ENCODE measurements at places on chromosomes 4 and X. TPM values are rescaled to one million over a fixed set of nuclear protein-coding genes. Genes with fewer than 3 reads are reported as not detected.

DNA sequence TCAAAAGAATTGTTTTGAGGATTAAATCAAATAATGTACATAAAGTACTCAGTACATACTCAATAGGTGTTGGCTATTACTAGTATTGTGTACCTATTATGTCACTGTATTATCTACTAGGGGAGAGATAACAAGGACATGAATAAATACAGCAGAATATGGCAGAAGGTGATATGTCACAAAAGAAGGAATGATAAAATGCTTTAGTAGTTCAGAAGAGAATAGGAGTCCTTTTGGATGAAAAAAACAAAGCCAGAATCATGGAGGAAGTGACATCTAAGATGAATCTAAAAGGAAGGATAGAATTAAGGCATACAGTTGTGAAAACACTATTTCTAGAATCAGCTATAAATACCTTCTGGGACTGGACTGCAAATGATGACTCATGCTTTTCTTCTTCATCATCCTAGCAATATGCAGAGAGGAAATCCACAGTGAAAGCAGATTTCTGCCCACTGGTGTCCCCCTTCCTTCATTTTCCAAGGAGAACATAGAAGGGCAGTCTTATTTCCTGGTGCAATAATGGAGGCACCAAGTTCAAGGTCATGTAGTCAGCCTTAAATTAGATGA is 98.7 kb downstream of the GLUD2 start:
- no peak overlapping the region for H3K27ac ChIP-seq
- H3K4me1 ChIP-seq, result no peaks in the 10 kb centered on the region
- no peaks in the 10 kb centered on the region for H3K36me3 ChIP-seq

- no peak overlapping the region for H3K4me3 ChIP-seq
- no peak overlapping the region for H3K27ac ChIP-seq
- no peaks in the 10 kb centered on the region for H3K36me3 ChIP-seq
- no peak for DNase-seq
- H3K27me3 ChIP-seq, result no peaks in the 10 kb centered on the region
Observed at GRCh38 chr4:45215976-45216542, 489.7 kb upstream of the GNPDA2 start.

- H3K4me3 ChIP-seq, result no peak overlapping the region
- peaks cover 10% of the 10 kb centered on the region for H3K27me3 ChIP-seq
- DNase-seq, result no peak
- no peaks in the 10 kb centered on the region for H3K4me1 ChIP-seq
Observed at GRCh38 chr4:37803348-37803973, 23.0 kb upstream of the PGM2 start.

GRCh38 chr4:169254546-169254983 is 16.2 kb downstream of the SH3RF1 start:
- H3K4me3 ChIP-seq, result peak overlapping the region; percentile 37
- H3K4me1 ChIP-seq, result peaks cover 100% of the 10 kb centered on the region
- H3K36me3 ChIP-seq, result peaks cover 12% of the 10 kb centered on the region
- DNase-seq, result no peak
- H3K27me3 ChIP-seq, result no peaks in the 10 kb centered on the region
- H3K27ac ChIP-seq, result peak overlapping the region; percentile 85

- H3K4me3 ChIP-seq, result no peak overlapping the region
- no peak for DNase-seq
- H3K4me1 ChIP-seq, result no peaks in the 10 kb centered on the region
- H3K36me3 ChIP-seq, result no peaks in the 10 kb centered on the region
- H3K27me3 ChIP-seq, result no peaks in the 10 kb centered on the region
Observed at GRCh38 chrX:20665481-20665880, 398.8 kb upstream of the RPS6KA3 start.

GRCh38 chrX:120334151-120334550 is 22.9 kb upstream of the TMEM255A start:
- H3K4me1 ChIP-seq, result no peaks in the 10 kb centered on the region
- no peaks in the 10 kb centered on the region for H3K27me3 ChIP-seq
- DNase-seq, result no peak
- no peak overlapping the region for H3K4me3 ChIP-seq

DNA sequence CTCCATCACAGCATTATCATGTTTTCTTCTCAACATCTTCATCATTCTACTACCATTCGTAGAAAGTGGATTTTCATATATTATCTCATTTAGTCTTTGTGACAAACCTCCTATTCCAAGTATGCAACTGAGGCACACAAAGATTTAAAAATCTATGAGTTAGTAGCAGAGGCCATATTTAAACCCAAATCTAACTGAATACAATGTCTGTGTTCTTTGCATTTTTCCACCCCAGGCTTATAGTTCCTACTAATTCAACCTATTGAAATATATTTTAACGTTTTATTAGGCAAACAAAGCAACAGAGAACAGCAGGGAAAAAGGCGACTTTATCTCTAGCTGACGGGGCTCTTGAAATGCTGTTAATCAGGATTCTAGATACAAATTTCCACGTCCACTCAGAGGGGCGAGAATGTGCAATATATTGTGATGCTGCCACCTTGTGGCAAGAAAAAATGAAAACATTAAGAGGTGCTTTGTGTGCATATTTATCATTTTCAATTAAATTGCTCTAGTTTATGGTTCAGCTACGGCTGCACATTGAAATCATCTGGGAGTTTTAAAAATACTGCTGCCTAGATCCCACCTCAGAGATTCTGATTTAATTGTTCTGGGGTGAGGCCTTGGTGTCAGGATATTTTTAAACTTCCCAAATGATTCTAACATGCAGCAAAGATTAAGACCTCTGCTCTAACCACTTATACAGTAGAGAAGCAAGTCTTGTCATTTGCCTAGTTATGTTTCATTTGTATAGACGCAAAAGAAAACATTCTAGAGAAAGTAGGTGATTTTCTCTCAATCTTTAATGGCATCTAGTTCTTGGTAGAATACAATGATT is 315.9 kb downstream of the MAPK10 start:
- no peaks in the 10 kb centered on the region for H3K36me3 ChIP-seq
- no peak overlapping the region for H3K27ac ChIP-seq
- H3K27me3 ChIP-seq, result no peaks in the 10 kb centered on the region
- H3K4me1 ChIP-seq, result peaks cover 6% of the 10 kb centered on the region

DNA sequence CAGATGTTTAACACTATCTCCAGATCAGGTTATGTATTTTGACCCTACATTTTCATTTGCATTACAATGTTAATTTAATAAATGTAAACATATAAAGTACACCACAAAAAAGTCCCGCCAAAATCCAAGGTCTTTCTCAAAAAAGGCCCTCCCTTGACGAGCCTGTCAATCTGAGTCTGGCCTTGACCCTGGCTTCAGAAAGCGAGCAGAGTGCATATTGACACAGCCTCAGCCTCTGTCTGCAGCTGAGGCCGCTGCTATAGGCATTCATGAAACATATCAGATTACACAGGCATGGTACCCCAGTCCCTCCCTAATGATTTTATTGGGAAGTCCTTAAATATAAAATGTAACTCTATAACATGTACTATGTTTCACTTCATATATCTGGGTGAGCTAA is 6.2 kb downstream of the MBNL3 start:
- H3K4me1 ChIP-seq, result no peaks in the 10 kb centered on the region
- H3K27me3 ChIP-seq, result no peaks in the 10 kb centered on the region
- H3K4me3 ChIP-seq, result no peak overlapping the region

GRCh38 chr4:87092389-87093141 is 127.9 kb downstream of the KLHL8 start:
- H3K4me1 ChIP-seq, result peaks cover 20% of the 10 kb centered on the region
- peak overlapping the region; percentile 83 for H3K27ac ChIP-seq
- H3K4me3 ChIP-seq, result no peak overlapping the region
- peaks cover 4% of the 10 kb centered on the region for H3K36me3 ChIP-seq

ANK2 gene
- 68.4 TPM for total RNA-seq

GLRB gene
- 32.4 TPM for total RNA-seq

KLF8 gene
- 1.8 TPM for total RNA-seq

Measured in osteoblast (primary cell).